Fibroblast of villous mesenchyme (primary cell): ENCODE measurements at places on chromosomes 5 and 9. TPM values are rescaled to one million over a fixed set of nuclear protein-coding genes. Genes with fewer than 3 reads are reported as not detected.

TXNDC8 gene
- not detected in 2 replicates for total RNA-seq

FOXI1 gene
- not detected in 2 replicates for total RNA-seq

HMMR gene
- total RNA-seq = 10.0 and 32.8 TPM in 2 replicates

FAM153A gene
- not detected in 2 replicates for total RNA-seq

C7 gene
- under 0.01 TPM in 1 of 2 replicates, not detected in the other for total RNA-seq

PDCD1LG2 gene
- total RNA-seq = 31.6 and 59.6 TPM in 2 replicates

SLC1A1 gene
- 17.7 and 34.1 TPM in 2 replicates for total RNA-seq

MARVELD2 gene
- 2.3 and 3.9 TPM in 2 replicates for total RNA-seq

CARTPT gene
- total RNA-seq = not detected in 2 replicates

IFNA16 gene
- total RNA-seq = not detected in 2 replicates

MARCOL gene
- not detected in 2 replicates for total RNA-seq

SOHLH1 gene
- total RNA-seq = not detected in 2 replicates

BARX1 gene
- total RNA-seq = not detected in 2 replicates

DNA sequence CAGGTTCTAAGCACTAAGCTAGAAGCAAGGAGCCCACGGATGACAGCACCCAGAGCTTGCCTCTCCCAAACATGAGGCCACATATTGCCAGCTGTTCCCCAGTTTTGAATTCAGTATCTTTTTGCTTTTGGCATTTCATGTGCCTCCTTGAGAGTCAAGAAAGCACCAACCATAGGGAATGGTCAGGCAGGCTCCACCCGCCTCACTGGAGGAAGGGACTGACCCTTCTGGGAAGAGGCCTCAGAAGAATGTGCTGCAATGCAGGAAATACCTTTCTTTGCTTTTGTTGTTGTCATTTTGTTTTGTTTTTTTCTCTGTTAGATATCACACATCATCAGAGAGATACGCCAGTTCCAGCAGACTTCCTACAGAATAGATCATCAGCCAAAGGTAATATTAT is 13.7 kb upstream of the CKMT2 start:
- DNase-seq = peak; percentile 13

- DNase-seq = peak; percentile 72
Observed at GRCh38 chr5:38607930-38608564, 51.6 kb upstream of the LIFR start.

DNA sequence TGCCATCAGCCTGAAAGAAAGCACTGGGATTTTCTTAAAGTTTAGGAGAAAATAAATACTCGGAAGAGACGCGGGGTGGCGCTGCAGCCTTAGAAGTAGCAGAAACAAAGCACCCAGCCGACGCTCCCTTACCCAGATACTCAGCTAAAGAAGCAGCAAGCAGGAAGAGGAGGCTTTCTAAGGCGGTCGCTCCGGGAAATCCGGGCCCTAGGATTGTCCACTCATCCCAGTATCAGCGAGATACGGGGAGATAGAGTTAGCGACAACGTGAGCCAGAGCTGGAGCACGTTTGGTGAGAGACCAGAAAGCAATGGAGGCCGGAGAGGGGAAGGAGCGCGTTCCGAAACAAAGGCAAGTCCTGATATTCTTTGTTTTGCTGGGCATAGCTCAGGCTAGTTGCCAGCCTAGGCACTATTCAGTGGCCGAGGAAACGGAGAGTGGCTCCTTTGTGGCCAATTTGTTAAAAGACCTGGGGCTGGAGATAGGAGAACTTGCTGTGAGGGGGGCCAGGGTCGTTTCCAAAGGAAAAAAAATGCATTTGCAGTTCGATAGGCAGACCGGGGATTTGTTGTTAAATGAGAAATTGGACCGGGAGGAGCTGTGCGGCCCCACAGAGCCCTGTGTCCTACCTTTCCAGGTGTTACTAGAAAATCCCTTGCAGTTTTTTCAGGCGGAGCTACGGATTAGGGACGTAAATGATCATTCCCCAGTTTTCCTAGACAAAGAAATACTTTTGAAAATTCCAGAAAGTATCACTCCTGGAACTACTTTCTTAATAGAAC is at the start of gene PCDHB2:
PCDHB2 (plus strand) TSS at position 135 of the 782 bp plus-strand sequence; CDS start at position 311, 176 bp downstream.
- peak; percentile 13 for DNase-seq

GRCh38 chr5:109688630-109688969 is 1.1 kb upstream of the MAN2A1 start:
- no peak for DNase-seq

- no peak for DNase-seq
Observed at GRCh38 chr9:92661127-92661526, 8.8 kb downstream of the IPPK start.

DNA sequence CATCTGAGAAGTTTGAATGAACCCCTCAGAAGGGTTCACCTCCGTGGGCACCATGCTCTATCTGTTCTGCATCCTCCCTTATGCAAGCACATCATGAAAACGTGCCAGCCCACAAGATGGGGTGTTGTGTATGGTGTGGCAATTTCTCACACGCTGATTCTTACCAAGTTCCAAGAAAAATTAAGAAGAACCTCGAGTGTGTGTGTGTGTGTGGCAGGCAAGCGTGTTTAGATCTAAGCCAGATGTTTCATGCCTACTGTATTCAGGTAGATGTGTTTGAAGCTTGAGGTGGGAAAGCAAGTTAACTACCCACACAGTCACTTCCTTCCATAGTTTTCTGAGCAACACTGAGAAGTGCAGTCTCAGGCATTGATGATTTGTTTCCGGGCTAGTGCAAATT is 77.7 kb upstream of the GNA14 start:
- DNase-seq = no peak

GRCh38 chr9:115143689-115144088 is 25.7 kb upstream of the TNC start:
- no peak for DNase-seq

GRCh38 chr9:93910598-93910997 is 44.6 kb downstream of the BARX1 start:
- no peak for DNase-seq

DNA sequence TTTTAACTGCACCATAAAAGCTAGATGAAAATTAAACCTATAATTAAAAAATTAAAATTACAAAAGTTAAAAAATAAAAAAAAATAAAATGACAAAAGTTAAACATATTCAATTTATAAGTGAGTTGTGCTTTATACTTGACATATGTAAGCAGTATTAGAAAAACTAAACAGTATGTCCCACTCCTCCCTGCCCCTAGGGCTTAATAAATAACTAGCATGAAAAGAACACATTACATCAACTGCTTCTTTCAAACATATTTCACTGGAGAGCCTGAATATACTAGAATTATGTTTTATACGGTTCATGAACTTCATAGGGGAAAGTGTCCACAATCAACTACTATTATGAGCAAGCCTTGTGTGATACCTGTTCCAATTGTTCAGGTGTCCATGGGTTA is 47.6 kb downstream of the ECPAS start:
- no peak for DNase-seq

- DNase-seq = peak; percentile 74
Observed at GRCh38 chr5:151157426-151158286, at the start of gene ANXA6. ANXA6 (minus strand) TSS chr5:151157779; CDS start chr5:151147901, 9,878 bp downstream.

- DNase-seq = no peak
Observed at GRCh38 chr5:116787570-116787969, 212.9 kb upstream of the SEMA6A start.

- no peak for DNase-seq
Observed at GRCh38 chr5:1402611-1403255, 42.5 kb downstream of the SLC6A3 start.

DNA sequence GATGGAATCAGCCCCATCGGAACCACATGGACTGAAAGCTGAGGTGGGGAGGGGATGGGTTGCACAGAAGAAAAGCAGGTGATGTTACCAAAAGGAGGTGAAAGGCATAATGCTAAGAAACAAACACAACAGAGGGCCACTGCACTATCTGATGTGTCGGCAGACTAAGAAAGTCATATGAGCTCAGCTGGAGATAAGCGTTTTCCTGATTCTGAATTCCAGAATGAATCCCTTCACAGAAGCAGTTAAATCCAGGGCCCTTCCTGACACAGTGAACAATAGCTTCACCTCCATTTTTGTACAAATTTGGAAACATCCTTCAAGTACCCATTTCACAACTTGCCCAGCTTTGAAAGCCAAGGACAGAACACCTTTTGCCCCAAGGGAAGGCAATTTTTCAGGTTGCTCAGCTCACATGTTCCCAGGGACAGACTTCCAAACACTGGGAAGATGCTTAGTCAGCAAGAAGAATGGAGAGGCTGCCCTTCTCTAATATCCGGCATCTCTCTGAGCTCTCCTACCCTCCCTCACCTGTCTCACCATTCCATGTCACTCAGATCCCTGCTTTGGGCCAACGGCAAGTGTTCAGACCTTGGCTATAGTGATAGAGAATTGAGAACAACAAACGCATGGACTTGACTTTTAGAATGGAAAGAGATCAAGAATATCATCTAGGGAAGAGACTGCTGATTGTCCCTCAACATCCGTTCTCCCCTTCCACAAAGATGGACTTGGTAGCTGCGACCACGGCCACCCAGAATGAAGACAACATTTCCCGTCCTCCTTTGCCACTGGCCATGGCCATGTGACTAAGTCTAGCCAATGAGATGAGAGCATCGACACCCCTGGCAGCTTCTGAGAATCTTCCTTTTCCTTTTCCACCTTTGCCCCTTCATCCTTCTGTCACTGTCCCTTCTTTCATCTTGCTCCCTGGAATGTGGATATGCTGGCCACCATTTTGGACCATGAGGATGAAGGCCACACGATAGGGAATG is 68.6 kb upstream of the IL17B start:
- no peak for DNase-seq

DNA sequence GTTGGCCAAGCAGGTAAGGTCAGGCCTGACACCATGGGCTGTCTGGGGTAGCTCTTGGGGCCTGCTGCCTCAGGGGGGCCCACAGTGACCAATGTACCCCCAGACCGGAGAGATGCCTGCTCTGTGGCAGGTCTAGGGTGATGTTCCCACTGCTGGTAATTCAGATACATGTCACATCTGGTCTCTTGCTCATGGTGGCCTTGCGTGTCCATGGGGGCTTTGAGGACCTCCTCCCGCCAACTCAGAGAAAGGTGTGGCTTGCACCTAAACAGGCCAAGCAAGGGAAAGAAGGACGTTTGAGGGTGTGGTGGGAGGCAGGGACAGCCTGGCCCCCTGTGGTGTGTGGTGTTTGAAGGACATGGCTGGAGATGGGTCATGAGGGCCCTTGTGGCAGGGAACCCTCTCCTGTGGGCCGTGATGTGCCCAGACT is 75.2 kb downstream of the PHF2 start:
- DNase-seq = no peak

- DNase-seq = no peak
Observed at GRCh38 chr9:96423322-96423984, 5.3 kb upstream of the ZNF367 start.

DNA sequence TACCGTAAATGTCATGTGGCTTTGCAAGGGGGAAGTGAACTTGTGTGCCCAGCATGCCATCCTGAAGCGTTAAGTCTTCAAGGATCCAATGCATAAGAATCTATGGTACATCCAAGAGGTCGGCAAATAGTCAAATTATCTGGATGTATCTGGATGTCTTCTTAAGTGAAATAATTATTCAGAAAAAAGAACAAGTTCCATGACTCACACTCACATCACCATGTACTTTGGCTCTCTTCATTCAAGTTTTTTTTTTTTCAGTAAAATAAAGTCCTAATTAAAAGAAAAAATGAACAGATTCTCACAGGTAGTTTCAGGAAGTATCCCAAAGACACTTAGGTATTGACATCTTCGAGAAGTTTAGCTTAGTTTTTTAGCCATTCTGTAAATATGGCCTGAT is 62.7 kb upstream of the MEGF10 start:
- no peak for DNase-seq

- DNase-seq = peak; percentile 33
Observed at GRCh38 chr5:56464935-56465768, 232.0 kb upstream of the ANKRD55 start.

DNA sequence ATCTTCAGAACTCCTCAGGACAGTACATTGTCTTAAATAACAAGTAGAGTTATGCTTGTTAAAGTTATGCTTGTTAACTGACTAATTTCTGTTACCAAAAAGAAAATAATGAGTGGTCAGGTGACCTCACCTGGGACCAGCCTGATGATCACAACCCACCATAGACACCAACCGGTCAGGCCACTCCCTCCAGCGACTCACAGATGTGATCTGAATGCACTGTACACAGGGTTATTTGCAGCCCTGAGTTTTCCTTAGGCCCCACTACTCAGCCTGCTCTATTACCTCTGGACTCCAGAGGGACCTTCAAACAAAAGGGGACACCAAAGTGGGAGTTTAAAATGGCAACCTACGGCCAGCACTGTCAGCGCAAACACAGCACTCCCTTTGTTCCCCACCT is 55.3 kb downstream of the ARSB start:
- DNase-seq = no peak

- peak; percentile 72 for DNase-seq
Observed at GRCh38 chr9:86486891-86487837, 133.0 kb upstream of the TUT7 start.

GRCh38 chr5:124663101-124663506 is 83.3 kb downstream of the ZNF608 start:
- DNase-seq = no peak

DNA sequence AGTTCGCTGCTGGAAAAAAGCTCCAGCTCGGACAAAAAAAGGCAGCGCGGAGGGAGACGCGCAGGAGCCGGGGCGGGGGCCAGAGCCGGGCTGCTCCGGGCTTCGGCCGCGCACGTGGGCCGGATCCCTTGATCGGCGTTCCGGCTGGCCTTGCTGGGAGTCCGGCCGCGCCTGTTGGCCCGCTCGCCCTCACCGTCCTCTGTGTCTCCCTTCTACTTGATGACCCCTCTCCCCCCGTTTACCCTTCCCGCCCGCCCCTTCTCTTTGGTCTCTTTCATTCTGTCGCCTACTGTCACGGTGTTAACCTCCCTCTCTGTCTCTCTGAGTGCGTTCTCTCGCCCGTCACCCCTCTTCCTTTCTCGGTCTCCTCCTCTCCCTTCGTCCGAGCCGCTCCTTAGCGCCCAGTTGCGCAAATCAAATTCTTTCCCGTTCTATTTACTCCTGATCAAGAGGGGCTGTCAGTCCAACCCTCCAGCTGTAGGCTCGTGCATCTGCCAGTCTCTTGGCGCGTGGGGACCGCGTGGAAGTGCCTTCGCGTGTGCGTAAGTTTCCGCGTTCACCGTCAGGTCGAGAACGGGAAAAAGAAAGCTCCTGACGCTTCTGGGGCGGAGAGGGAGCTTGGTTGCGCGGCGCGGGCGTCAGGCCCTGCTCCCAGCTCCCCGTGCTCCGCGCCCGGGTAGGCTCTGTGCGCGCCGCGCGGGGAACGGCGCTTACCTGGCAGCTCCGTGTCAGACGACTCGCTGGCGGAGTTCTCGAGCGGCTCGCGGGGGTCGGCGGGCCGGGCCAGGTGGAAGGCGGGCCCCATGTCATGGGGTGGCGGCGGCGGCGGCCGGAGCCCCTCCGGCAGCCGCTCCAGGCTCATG is 798 bp downstream of the PITX1 start:
- DNase-seq = peak; percentile 56
